ENCODE measurements at places on chromosomes 13 and 19.

DNA sequence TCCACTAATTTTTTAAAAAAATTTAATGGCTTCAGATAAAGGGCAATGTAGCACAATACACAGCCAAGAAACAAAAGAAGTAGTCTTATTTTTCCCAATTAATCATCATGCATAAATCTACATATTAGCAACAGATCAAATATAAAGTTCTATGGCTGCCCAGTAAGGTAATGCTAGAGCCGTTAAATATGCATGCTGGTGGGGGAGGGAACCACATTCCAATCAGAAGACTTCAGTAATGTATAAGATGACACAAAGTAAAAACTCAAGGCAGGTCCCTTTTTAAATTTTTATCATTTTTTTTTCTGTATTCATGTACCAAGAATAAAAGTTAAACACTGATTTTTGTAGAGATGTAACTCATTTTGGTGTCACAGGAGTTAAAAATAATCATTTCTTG lies 62.0 kb downstream of the MPHOSPH8 start:
- DNase-seq, result no peak

GRCh38 chr13:29587645-29588044 lies 7.8 kb downstream of the SLC7A1 start:
- DNase-seq, result no peak

DNA sequence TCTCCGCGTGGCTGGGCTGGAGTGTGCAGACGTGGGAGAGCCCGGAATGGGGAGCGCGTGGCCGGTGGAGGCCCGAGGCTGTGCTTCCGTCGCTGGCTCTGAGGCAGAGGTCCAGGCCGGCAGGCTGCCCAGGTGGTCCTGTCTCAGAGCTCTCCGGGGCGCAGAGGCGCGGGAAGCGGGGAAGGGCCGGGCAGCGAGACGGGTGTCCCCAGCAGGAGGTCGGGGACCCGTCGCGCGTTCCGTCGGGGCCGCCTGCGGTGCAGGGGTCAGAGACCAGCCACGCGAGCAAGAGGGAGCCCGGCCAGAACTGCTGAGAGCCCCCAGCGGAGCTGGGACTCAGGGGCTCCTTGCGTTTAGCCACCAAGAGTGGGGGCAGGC lies 1.3 kb upstream of the C1QTNF9 start:
- DNase-seq, result no peak

- no peak for DNase-seq
These were observed 1629.1 kb upstream of the PCDH20 start for GRCh38 chr13:63044589-63045313.

DNA sequence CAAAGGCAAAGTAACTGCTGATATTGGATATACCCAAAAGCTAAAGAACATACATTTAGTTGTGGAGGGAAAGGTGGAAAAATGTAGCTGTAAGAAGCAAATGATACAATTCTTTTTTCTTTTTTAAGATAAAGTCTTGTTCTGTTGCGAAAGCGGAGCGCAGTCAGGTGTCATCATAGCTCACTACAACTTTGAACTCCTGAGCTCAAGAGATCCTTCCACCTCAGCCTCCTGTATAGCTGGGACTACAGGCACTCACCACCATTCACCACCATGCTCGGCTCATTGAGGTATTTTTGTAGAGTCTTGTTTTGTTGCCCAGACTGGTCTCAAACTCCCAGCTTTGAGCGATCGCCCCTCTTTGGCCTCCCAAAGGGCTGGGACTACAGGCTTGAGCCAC lies 38.0 kb downstream of the TBC1D4 start:
- DNase-seq, result no peak

GRCh38 chr13:41386211-41386610 lies 71.1 kb upstream of the RGCC start:
- DNase-seq, result no peak

- no peak for DNase-seq
These were observed 83.5 kb upstream of the RNF113B start for GRCh38 chr13:98260357-98261164.

- DNase-seq, result no peak
These were observed 708.2 kb downstream of the EFNB2 start for GRCh38 chr13:105827111-105827809.

GRCh38 chr19:54850930-54851329 lies 687 bp downstream of the KIR3DL2 start:
- DNase-seq, result no peak

DNA sequence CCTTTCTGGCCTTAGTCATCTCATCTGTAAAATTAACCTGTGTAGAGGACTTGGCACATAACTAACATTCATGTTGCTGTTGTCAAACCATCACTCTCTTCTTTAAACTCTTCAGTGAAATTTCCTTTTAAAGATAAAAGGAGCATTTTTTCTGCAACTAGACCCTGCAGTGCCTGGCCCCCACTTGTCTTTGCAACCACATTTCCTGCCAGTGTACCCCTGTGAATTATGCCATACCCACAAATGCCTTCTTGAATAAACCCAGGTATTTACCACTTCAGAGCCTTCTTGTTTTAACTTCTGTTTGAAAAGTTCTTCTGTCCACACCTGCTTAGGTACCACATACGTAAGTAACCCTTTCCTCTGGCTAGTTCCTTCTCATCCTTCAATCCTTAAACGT lies 118.8 kb downstream of the CDK8 start:
- DNase-seq, result no peak

GRCh38 chr19:42325896-42326771 lies 699 bp downstream of the MEGF8 start:
- no peak for DNase-seq

DNA sequence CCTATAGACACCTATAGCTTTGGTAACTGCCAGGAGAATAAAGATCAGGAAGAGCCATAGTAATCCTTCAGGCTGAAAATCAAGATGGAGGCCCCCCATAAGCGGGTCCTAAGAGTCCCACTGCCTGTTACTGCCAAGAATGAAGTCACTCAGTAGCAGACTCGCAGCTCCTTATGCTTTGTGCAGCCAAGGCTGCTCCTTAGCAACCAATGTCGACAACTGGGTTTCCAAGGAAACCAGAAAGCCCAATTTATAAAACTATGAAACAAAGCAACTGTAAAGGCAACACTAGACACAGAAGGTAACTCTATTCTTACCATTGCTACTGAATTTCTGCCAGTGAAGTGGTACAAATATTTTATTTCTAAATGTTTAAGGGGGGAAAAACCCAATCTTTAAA lies 56.5 kb downstream of the DCLK1 start:
- no peak for DNase-seq

GRCh38 chr13:84049443-84050219 lies 167.4 kb upstream of the SLITRK1 start:
- no peak for DNase-seq

DNA sequence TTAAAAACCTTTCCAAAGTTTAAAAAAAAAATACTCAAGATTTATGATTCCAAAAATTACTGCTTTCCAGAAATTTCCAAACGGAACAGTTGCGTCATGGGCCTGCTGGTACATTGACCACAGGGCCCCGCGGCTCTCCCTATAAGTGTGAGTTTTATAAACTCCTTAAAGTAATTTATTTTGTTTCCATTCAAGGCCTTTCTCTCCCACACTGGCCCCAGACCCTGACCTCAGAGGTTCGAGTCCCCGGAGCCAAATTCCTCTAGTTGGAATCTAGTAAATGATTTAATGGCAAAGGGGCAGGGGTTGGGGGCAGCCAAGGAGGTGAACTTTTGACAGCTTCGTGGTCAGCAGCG lies 97.5 kb downstream of the INSR start:
- DNase-seq, result no peak

GRCh38 chr13:110283736-110284517 lies 23.0 kb downstream of the COL4A1 start:
- DNase-seq, result no peak

DNA sequence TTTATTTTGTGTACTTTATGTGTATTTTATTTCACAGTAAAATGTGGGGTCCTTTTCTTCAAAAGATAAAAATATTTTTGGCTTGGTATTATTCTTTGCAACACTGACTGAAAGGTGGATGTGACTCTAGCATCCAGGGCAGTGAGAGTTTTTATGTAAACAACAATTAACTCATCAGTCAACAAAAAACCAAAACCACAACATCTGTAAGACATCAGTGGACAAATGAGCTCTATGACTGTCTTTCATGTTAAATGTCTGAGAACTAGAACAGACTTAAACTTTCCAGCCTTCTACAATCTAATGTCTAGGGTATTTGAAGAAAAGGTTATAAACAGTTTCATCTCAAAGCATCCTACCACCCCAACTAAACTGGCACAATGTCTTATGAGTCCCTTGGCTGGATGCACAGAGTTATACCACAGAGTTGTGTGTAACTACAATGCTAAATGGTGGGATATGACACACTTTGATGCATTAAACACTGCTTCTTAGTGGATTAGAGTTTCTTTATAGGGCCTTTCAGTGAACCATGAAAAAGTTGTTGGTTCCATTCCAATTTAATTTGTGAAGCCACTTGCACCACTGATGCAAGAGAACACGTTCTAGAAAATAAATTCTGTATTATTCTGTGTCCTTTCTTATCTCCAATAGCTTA lies 544.2 kb upstream of the KLF12 start:
- no peak for DNase-seq

- DNase-seq, result no peak
These were observed at the start of gene NOVA2 for GRCh38 chr19:45973553-45974338. TSS of gene NOVA2 (minus strand) at chr19:45973865. CDS start at chr19:45973351, 514 bp downstream.

All from esophagus squamous epithelium (tissue), 5 donors.